ENCODE measurements at places on chromosomes 1 and 21.

DNA sequence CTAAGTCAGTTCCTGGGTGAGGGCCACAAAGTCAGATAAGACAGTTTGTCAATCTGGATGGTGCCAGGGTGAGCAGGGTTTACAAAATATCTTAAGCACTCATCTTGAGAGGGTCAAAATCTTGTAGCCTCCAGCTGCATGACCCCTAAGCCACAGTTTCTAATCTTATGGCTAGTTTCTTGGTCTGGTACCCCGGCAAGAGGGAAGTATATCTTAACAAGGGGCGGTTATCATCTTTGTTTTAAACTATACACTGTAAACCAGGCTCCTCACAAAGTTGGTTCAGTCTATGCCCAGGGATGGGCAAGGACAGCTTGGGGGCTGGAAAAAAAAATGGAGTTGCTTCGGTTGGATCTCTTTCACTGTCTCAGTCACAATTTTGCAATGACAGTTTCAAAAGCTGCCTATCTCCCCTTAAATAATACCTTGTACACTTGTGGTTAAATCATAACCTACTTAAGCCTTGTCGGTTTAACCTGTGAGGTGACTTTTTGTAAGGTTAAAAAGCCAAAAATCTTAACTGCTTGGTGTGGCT, 7.8 kb upstream of the CD46 start:
- DNase-seq, result no peak

GRCh38 chr1:185087746-185088145, 42.4 kb downstream of the RNF2 start:
- no peak for DNase-seq

DNA sequence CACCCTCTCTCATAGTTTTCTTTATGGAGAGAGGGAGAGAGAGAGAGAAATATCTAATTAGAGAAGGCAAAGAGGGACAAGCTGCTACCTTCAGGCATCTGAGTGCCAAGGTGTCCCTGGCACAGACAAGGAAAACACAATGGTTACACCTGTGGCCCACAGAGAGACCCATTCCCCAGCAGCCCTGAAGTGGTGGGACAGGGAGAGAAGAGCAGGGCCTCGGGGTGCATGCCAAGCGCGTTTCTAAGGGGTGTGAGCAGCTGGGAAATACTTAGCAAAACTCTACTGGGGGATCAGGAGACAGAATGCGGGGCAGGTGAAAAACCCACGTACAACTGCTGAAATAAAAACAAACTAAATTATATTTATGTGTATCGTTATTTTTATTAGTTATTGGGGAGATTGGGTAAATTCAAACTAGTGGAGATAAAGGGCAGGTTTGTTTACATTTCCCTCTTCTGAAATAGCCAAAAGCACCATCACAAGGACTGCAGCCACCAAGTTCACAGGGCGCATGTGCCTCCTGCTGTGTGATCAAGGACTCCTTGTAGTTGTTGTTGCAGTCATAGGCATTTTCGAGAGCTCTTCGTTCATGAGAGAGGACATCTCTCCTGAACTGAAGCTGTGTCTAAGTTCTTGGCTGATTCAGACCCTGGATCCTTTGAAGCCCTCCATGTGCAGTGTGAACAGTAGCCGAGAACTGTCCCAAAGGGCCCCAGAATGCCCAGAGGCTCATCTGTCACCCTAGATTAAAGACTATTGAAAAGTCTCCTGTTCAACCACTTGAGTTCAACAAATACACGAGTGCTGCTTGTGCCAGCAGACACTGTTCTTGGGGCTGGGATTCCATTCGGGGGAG, 737 bp upstream of the SERPINC1 start:
- no peak for DNase-seq

DNA sequence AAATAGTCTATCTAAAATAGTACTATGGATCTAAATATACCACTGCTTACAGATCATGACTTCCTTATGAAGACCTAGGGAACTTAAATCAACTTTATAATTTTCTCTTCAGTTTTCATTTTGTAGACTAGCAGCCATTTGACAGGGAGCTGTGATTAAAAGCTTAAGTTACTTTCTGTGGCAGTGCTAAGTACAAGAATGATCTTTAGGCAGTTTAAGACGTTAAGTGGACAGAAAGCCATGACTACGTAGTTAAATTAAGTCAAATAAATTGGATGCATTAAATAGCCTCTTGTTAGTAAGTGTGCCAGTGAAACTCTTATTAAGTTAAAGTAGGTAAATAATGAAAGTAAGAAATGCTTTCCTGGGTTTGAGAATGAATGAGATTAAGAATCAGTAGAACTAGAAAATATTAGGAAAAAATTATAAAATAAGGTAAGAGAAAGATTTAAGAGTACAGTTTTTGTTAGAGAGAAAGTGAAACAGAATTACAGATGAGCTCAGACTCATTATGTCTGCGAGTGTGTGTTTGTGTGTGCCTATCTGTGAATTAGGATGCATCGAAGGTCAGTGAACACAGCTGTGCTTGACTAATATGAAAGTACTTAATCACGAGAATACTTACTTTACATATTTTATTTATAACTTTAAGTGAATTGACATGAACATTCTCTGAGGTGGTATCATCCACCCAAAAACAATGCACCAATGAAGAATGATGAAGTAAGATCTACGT, 336.9 kb downstream of the KCNT2 start:
- no peak for DNase-seq

DNA sequence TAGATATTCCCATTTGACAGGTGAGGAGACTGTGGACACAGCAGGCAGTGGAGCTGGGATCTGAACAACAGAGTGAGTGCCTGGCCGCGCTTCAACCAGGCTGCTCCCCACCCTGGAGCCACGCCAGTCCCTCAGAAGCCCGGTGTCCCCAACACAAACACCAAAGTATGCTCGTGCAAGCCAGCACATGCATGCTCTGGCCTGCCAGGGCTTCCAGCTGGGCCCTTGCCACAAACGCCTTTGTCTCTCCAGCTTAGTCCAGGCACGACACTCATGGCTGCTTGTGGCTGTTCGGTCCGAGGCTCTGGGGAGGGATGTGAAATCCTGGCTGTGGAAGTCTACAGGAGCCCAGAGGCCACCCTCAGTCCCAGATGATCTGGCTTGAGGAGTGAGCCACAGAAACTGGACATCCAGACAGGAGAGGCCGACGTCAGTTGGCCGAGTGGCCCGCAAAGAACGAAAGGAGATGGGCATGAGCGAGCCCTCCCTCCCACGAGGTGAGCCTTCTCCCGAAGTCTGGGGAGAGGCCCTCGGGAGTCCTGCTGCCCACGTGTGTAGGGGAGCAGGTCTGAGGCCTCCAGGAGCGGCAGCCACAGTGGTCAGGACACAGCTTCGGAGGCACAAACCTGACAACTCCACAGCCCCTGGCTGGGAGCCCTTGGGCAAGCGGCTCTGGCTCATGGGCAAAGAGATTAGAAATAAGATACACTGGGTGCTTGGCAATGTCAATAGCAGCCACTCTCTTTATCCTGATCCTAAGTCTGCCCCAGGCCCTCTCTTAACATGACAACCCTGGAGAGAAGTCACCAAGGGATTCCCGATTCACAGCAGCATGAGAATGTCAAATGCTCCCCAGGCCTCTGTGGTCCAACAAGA, 117.1 kb upstream of the IFFO2 start:
- no peak for DNase-seq

GRCh38 chr1:183234660-183235476, 48.8 kb downstream of the LAMC2 start:
- no peak for DNase-seq

DNA sequence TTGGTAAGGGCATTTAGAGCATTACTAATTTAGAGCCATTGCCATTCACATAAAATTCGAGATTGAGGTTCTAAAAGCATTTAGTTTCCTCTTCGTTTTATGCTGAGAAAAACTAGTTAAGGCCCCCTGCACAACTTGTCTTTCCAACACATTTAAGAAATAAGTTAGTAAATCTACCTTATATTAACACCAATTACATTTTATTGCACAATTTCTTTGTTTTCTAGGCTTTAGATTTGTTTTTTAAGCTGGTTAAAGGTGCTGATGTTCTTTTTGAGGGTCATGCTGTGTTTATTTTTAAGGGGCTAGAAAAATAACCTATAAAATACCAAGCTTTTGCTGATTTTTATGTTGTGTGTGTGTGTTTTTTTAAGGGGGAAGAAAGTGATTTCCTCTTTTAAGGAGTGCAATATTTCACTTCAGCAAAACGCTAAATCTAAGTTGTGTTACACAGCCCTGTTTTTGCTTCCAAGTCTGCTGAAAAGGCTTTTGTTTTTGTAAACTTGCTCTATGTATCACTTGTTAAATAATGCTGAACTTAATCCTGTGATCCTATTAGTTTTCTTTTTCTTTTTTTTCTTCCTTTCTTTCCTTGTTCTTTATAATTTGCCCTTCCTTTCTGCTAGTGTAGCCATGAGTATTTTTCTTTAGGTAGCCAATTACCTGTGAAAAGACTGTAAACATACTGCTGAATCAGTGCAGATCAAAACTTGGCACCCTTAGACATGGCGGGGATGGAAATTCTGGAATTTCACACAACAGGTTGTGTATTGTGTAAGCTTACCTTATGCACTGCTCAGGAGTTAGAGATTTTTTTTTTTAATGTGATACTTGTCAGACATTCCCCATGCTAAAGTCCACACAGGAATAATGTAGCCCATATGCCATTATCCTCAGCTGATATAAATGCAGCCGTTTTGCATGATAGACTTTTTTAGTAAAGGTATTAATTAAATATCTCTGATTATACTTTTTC, 1.5 kb downstream of the CEPT1 start:
- DNase-seq, result no peak
